Stimulated activated CD4-positive, alpha-beta T cell treated with anti-CD3 and anti-CD28 coated beads, Interleukin-2, amount 100 ng/mL, for 4 hours (primary cell): ENCODE measurements at places on chromosomes 5 and 9.

DNA sequence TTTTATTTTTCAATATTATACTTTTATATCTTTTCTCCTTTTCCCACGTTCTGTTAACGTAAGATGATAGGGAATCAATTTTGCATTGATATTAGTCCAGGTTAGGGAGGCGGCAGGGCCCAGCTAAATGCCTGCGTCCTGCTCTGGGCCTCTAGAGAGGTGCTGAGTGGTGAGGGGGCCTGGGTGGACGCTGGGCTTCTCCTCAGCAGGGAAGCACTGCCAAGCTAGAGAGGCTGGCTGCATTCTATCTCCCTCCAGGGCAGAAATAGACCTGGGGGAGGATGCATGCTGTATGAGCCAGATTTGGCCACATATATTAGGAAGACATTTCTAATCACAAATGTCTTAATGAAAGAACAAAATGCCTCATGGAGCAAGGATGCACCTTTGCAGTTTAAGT is 43.6 kb upstream of the NKX2-5 start:
- DNase-seq: no peak

GRCh38 chr5:149898811-149899210 is 45.8 kb downstream of the PDE6A start:
- DNase-seq: no peak

DNA sequence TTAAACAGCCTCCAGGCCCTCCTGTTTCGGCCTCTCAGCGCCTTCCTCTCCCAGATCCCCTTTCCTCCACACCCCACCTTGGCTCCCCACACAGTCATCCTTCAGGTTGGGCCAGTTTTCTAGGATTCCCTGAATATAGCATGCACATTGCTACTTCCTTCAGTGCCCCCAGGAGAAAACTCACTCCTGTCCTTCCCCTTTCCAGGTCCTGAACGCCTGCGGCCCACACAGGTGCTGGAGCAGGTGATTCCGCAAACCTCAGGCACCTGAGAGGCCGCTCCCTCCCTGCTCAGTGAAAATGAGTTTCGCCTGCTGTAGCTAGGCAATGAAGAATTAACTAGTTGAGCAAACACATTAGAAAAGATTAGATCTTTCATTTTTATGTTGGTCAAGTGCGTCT is 185.0 kb downstream of the MED10 start:
- DNase-seq: no peak

- no peak for DNase-seq
Observed at GRCh38 chr5:2223303-2223702, 340.6 kb upstream of the IRX4 start.

GRCh38 chr5:33330992-33331391 is 109.8 kb upstream of the TARS1 start:
- no peak for DNase-seq

- no peak for DNase-seq
Observed at GRCh38 chr9:135294836-135295235, 184.7 kb upstream of the PPP1R26 start.

- DNase-seq: no peak
Observed at GRCh38 chr5:140827704-140828361, at the start of gene PCDHA6. PCDHA6 (plus strand) TSS chr5:140827960; CDS start chr5:140828092, 132 bp downstream.

DNA sequence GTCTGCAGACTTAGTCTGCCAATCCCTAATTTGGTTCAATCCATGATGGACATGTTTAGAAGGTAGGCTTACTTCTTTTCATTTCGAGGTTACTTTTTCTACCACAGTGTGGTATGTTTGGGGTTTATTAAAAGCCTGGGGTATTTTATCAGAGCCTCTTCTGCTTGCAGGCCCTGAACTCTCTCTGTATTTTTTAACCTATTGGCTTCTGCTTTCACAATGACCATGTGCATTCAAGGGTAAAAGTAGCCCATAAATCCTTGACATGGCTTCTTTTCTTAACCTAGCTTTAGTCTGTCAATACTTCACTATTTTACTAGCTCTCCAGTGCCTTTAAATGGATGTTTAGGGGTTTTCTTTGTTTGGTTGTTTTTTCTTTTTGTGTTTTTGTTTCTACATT is 286.6 kb downstream of the FER start:
- no peak for DNase-seq

DNA sequence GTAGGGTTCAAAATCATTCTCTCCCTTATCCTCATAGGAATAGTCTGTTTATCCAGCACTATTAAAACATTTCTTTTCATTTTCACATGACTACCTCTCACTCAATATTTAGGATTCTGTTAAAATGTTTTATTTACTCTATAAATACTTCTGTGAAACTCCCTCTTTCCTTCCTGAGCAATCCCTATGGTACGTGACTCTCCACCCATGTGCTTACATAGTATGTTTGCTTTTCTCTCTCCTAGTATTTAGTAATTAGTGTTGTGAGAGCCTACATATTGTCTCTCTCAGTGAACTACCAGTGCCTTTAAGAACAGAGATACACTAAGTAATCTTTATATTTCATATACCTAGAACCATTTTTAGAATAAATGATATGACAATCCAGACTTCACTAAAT is 46.0 kb downstream of the PTPRD start:
- DNase-seq: no peak

DNA sequence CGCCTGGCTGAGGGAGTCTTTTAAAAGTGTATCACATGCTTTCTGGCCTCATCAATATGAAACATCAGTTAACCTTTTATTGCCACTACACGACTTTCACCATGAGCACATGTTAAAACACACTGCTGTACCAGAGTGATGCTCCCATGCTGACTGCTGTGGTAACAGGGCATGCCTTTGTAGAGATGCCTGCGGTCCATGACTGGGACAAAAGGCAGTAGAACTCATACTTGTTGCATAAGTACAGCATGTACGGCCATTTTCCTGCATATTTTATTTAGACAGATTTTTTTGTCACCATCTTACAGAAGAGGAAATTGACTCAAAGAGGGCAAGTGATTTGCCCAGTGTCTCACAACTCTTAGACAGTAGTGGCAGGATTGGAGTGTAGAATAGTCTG is 105.7 kb upstream of the ADAMTSL1 start:
- DNase-seq: no peak

DNA sequence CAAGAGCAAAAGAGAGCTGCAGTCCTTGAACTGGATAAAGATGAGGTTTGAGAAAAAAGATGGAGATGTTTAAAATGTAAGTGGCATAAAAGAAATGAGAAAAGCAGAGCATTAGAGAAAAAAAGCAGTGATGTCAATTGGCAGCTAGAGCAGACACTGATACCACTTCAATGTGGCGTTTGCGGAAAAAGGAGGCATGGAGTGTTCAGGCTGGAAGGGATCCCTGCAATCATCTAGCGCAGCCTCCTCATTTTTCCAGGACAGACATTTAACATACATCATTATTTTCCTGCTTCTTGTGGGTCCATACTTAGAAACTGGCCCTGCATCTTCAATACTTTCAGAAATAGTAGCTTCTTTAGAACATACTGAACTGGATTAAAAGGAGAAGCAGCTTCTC is 563.8 kb downstream of the PTPRD start:
- no peak for DNase-seq

- no peak for DNase-seq
Observed at GRCh38 chr9:135830496-135830895, 76.8 kb downstream of the CAMSAP1 start.

DNA sequence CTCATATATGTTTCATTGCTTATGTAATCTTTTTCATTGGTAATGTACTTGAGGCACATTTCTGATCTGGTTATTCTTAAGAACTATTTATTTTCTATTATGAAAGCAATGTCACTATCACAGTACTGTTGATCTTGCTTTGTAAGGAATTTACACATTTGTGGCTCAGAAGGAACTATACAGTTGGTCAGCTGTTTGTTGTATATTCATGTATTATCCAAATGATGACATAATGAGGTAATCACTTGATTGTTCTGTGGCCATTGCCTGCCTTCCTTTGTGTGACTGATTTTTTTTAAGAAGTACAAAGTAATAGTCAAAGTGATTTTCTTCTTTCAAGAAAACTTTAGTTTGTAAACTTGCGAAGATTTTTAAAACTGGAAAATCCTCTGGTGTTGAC is 399.9 kb downstream of the TMEM161B start:
- no peak for DNase-seq

- DNase-seq: no peak
Observed at GRCh38 chr5:119393746-119394145, 37.9 kb downstream of the TNFAIP8 start.

DNA sequence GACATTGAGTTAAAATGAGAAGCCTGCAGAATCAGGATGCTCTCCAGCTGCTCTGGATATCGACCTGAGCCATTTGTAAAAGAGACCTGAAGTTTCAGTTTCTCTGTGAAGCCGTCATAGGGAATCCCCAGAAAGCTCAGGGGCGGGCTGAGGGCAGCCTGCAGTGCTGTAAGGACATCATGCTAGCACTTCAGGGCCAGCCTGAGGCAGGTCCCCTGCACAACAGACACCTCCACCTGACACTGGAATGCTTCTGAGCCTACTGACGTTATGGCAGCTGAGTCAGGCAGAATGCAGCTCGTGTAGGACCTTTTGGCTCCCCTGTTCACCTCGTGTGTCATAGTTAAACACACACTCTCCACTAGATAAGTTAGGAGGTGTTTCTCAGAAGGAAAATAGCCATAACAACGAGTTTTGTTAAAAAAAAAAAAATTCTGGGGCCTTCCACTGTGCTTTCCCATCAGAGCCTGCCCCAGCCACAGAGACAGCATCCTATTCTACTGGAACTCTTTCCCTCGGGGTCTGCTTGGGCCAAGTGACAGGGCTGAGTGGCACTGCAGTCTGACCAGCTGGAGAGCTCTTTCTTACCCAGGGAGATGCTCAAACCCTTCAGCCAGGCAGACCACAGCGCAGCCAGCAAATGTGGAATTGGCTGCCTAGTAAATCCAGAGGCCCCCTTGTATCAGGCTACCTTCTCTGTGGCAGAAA is 354.9 kb downstream of the DIRAS2 start:
- no peak for DNase-seq
